ENCODE measurements at places on chromosomes 1 and 21. TPM values are rescaled to one million over a fixed set of nuclear protein-coding genes. Genes with fewer than 3 reads are reported as not detected.

DNA sequence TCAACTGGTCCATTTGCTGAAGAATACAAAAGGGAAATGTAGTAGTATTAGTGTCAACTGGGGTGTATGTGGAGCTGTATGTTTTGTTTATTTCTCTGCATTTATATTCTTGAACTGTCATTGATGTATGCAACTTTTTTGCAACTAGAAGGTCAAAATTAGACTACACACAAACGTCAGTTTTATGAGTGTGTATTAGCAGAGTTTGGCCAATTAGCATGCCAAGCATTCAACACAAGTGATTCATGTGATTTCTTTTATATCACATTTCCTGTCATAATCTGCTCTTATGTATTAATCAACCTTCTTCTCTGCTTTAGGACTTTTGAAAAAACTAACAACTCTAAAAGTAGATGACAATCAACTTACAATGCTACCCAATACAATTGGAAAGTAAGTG lies 211.1 kb downstream of the LRRC40 start:
- no peak for DNase-seq

Gene GPR3
- polyA plus RNA-seq, result 1.8 TPM

DNA sequence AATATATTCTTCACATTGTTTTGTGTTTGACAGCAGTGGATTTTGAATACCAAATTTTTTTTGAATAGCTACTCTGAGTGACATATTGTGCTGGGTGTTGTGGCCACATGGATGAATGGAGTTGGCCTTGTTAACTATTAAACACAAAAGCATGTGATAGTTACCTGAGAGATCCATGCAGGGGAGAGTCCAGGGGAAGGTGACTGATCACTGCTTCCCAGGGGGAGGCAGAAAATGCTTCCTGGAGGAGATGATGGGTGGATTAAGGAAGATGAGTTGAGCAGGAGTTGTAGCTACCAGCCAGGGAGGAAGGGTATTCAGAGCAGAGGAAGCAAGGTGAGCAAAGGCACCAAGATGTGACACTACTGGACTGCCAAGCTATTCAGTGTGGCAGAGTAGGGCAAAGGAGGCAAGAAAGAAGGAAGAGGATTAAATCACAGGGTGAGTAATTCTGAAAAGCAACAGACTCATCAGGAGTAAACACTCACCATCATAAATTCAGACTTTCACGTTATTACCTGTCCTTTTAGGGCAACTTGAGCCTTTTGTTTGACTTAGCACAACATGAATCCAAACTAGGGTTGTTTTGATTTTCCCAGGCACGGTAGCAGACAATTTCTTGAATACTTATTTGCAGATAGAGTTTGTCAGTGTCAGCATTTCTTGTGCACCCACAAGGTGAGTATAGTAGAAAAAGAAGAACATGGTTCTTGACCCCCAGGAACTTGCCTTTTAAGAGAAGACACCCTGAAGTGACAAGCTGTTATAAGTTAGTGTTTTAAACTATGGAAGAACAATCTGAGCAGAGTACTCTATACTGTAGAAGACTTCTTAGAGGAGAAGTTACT lies 4.2 kb downstream of the CD46 start:
- DNase-seq, result no peak

Gene KCNK1
- polyA plus RNA-seq, result 8.8 TPM

- DNase-seq, result no peak
Measured at GRCh38 chr1:213440766-213441165, 389.7 kb downstream of the RPS6KC1 start.

Data from urinary bladder (tissue), 4 donors.